HFFc6 (cell line): ENCODE measurements at places on chromosomes 12 and 14. TPM values are rescaled to one million over a fixed set of nuclear protein-coding genes. Genes with fewer than 3 reads are reported as not detected.
A peak's percentile ranks its signal among the peaks of the same experiment; 100 is the strongest.

The TAS2R19 gene
- 0.42 to 0.48 TPM (median 0.43 TPM) in 3 replicates for total RNA-seq

The TAS2R8 gene
- not detected in 3 replicates for total RNA-seq

The ARF3 gene
- total RNA-seq: 186 to 211 TPM (median 198 TPM) in 3 replicates

The PPP2R5C gene
- total RNA-seq: 99.8 to 120 TPM (median 109 TPM) in 3 replicates

The PTGR2 gene
- total RNA-seq: 3.8 to 6.7 TPM (median 5.5 TPM) in 3 replicates

DNA sequence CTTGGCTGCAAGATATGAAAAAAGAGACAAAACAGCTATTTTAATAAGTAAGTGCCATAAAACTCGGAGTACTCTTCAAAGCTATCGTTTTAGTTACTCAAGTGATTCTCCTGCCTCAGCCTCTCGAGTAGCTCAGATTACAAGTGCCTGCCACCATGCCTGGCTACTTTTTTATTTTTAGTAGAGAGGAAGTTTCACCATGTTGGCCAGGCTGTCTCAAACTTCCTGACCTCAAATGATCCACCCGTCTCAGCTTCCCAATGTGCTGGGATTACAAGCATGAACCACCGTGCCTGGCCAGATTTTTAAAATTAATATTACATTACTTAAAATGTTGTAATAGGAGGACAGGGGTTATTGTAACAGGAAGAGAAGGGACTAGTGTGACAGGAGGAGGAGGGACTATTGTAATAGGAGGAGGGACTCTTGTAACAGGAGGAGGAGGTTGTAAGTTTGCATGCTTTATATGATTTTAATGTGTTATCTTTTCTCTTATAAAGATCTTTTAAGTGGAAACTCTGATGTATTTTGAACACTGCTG, 61.3 kb downstream of the KITLG start:
- peaks cover 52% of the 10 kb centered on the region for H3K36me3 ChIP-seq
- H3K27me3 ChIP-seq: peaks cover 3% of the 10 kb centered on the region; the same call in 1 of the 2 replicates
- H3K4me3 ChIP-seq: no peak overlapping the region
- peaks cover 37% of the 10 kb centered on the region for H3K4me1 ChIP-seq
- H3K27ac ChIP-seq: no peak overlapping the region
- DNase-seq: no peak

DNA sequence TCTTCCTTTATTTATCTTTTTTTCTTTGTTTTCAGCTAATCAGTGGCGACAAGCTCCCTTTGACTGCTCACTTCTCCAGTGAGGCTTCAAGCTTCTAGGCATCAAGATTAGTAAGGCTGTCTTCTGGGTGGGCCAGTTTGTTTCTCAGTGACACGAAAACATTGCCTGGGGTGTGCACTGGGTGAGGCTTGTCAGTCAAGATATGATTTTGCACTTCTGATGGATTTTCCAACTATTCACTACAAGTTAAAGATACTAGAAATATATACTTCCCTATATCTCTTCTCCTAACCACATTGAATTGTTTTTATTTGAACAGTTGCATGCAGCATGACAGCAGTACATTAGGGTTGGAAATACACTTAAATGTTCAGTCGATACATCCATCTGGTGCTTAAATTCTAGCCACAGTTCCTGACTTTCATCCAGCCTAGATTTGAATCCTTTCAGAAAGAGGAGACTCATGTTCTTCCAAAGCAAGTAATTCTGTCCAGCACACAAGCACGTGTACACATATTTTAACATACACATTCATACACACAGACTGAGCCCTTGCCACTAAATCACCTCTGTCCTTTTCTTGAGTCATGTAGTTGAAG, 275.6 kb upstream of the NOVA1 start:
- H3K4me3 ChIP-seq: no peak overlapping the region
- H3K27me3 ChIP-seq: no peaks in the 10 kb centered on the region; the same call in 1 of the 2 replicates
- no peaks in the 10 kb centered on the region for H3K4me1 ChIP-seq
- DNase-seq: no peak
- no peak overlapping the region for H3K27ac ChIP-seq
- 0 out of 2 replicates have a peak, but pooled peaks cover 5% of the 10 kb centered on the region for H3K36me3 ChIP-seq

DNA sequence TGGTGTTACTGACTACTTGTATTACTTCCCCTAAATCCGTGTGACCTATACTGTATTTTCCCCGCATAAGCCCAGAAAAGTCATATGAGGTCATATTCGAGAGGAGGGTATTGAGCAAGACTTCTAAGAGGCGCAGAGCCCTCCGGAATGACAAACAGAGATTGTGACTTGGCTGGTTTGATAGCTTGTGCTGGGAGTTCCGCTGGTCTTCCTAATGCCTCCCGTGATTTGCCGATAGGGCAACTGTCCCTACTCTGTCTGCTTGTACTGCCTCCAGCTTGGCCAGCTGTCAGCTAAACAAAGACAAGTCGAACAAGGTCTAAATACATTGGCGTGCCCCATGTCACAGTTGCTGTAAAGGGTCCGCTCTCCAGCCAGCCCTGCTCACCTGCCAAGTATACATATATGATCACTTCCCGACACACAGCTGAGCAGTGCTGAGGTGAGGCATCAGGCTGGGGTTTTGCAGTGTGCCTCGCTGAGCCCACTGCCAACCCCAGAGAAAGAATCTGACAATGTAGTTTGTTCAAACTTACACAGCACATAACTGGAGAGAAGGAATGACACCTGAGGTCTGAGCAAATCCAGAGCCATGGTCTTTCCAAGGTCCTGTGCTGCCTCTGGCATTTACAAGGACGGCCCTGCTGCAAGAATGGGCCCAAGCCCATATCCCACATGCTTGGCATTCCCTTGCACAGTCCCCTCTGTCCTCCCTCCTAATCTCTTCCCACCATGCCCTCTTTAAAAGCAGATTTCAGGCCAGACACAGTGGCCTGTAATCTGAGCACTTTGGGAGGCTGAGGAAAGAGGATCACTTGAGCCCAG, 23.7 kb downstream of the LGMN start:
- H3K27me3 ChIP-seq: peaks cover 4% of the 10 kb centered on the region; the same call in 1 of the 2 replicates
- no peak for DNase-seq
- no peak overlapping the region for H3K27ac ChIP-seq
- peaks cover 5% of the 10 kb centered on the region for H3K36me3 ChIP-seq
- peaks cover 19% of the 10 kb centered on the region for H3K4me1 ChIP-seq

GRCh38 chr12:89918172-89918846, 209.7 kb upstream of the ATP2B1 start:
- no peaks in the 10 kb centered on the region for H3K27me3 ChIP-seq
- H3K36me3 ChIP-seq: no peaks in the 10 kb centered on the region
- H3K27ac ChIP-seq: no peak overlapping the region
- DNase-seq: no peak
- H3K4me1 ChIP-seq: peaks cover 6% of the 10 kb centered on the region; the same call in 1 of the 2 replicates

- DNase-seq: no peak
Measured at GRCh38 chr14:50363714-50364111, 33.0 kb downstream of the CDKL1 start.

DNA sequence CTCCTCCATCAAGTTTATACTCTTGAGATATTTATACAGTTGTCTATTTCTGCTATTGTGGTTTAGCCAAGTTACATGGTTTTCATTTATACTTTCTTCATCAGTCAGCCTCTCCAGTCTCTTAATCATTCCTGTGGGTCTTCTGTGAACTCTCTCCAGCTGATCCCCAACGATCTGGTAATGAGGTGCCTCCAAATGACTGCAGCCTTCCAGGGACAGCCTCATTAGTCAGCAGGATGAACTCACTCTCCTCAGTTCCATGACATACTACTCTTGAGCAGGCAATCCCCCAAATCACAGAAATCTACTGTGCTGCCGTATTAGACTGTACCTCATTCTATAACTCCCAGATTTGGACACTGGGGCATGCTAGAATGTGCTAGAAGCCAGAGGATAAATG, 15.3 kb downstream of the AREL1 start:
- peaks cover 2% of the 10 kb centered on the region; the same call in 1 of the 2 replicates for H3K27me3 ChIP-seq
- peaks cover 39% of the 10 kb centered on the region for H3K4me1 ChIP-seq
- peaks cover 40% of the 10 kb centered on the region for H3K36me3 ChIP-seq
- peak; percentile 95 for DNase-seq
